ENCODE measurements at places on chromosomes 5 and 9.

GRCh38 chr5:133357758-133358157 lies 254.6 kb downstream of the FSTL4 start:
- no peaks in the 10 kb centered on the region for H3K4me1 ChIP-seq
- no peaks in the 10 kb centered on the region for H3K27me3 ChIP-seq
- H3K27ac ChIP-seq, result no peak overlapping the region
- no peaks in the 10 kb centered on the region for H3K36me3 ChIP-seq
- DNase-seq, result no peak
- no peak overlapping the region for H3K4me3 ChIP-seq

GRCh38 chr9:134894136-134894860 lies 13.7 kb downstream of the FCN2 start:
- no peaks in the 10 kb centered on the region for H3K4me1 ChIP-seq
- no peak overlapping the region for H3K4me3 ChIP-seq
- H3K36me3 ChIP-seq, result no peaks in the 10 kb centered on the region
- no peak for DNase-seq
- H3K27ac ChIP-seq, result no peak overlapping the region

- H3K4me3 ChIP-seq, result no peak overlapping the region
- no peaks in the 10 kb centered on the region for H3K4me1 ChIP-seq
- no peaks in the 10 kb centered on the region for H3K27me3 ChIP-seq
- no peak overlapping the region for H3K27ac ChIP-seq
- H3K36me3 ChIP-seq, result no peaks in the 10 kb centered on the region
Observed at GRCh38 chr5:174777583-174777982, 53.2 kb downstream of the MSX2 start.

- H3K27me3 ChIP-seq, result no peaks in the 10 kb centered on the region
- H3K36me3 ChIP-seq, result no peaks in the 10 kb centered on the region
- H3K27ac ChIP-seq, result no peak overlapping the region
- H3K4me1 ChIP-seq, result no peaks in the 10 kb centered on the region
- H3K4me3 ChIP-seq, result no peak overlapping the region
Observed at GRCh38 chr5:151577566-151577965, 13.6 kb downstream of the FAT2 start.

- no peaks in the 10 kb centered on the region for H3K4me1 ChIP-seq
- no peak overlapping the region for H3K27ac ChIP-seq
- no peak overlapping the region for H3K4me3 ChIP-seq
- no peaks in the 10 kb centered on the region for H3K27me3 ChIP-seq
Observed at GRCh38 chr9:98329904-98330303, 74.5 kb upstream of the TBC1D2 start.

GRCh38 chr5:43037636-43038495 lies 2.3 kb downstream of the ANXA2R start:
- H3K36me3 ChIP-seq, result no peaks in the 10 kb centered on the region
- H3K4me3 ChIP-seq, result peak overlapping the region; percentile 69
- peaks cover 9% of the 10 kb centered on the region for H3K4me1 ChIP-seq
- H3K27ac ChIP-seq, result peak overlapping the region; percentile 87

Data from MM.1S (cell line).